ENCODE measurements at places on chromosomes 2 and 18.
A peak's percentile ranks its signal among the peaks of the same experiment; 100 is the strongest.

- peak; percentile 38 for DNase-seq
Observed at GRCh38 chr2:127401757-127402695, 14.3 kb upstream of the MAP3K2 start.

DNA sequence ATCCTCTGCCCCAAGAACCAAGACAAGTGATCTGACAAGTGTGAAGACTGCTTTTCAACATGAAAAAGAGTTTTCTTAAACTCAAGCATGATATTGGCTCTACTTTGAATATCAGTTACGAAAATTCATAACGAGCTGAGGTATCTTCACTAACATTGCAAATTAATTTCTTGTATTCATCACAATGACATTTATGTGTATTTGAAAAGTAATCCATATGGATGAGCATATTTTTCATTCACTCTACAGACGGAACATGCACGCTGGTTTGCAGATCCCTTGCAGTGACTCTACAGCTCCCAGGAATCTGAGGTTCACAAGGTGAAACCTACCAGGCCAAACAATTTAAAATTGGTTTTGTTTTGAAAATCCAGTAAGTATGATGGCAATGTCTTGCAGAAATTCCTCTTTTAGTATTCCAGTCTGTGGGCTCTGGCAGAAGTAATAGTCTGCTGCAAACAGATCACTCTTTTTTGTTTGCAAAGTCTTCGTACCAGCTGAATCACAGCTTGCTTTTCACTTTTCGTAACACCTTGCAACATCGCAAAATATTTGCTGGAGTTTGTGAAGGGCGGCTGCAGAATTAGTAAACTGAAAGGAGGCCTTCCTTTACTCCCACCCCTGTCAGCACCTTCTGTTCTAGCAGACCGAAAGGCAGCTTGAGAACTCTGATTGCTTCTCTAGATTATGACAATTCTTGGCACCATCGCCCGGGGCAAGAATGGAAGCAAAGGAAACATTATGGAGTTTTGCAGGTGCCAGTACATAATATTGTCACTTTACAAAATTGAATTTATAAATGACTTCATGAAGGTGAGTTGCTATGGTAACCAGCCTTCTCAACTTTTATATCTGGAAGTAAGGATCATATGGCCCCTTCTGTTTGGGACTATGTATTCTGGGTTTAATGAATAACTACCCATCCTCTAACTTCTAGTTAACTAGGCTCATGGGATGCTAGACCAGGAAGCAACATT, 168.7 kb downstream of the TMEM247 start:
- no peak for DNase-seq

DNA sequence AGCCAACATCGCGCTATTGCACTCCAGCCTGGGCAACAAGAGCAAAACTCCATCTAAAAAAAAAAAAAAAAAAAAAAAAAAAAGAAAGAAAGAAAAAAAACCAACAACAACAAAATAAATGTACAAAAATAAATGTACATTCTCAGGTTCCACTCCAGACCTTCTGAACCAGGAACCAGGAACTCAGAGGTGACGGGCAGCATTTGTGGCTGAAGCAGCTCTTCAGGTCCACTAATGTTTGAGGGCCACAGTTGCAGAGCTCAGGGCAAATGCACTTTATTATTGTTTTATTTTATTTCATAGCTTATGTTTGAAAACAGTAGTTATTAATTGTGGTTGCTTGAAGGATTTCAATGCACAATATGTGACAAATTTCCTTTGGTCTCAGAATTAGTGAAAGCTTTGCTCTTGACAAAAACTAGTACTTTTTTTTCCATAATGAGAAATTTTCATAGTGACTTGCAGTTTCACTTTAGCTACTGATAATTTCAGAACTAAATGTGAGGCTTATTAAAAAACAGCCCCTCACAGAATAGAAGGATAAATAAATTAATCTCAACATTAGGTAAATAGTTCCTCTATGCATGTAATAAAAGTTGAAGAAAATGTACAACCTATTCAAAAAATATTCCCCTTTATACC, 378.4 kb upstream of the SPHKAP start:
- no peak for DNase-seq

GRCh38 chr18:28469946-28470345, 293.0 kb upstream of the CDH2 start:
- no peak for DNase-seq

- no peak for DNase-seq
Observed at GRCh38 chr2:223563462-223563861, 38.7 kb downstream of the SCG2 start.

GRCh38 chr2:7956126-7956689, 725.6 kb upstream of the ID2 start:
- DNase-seq: no peak

DNA sequence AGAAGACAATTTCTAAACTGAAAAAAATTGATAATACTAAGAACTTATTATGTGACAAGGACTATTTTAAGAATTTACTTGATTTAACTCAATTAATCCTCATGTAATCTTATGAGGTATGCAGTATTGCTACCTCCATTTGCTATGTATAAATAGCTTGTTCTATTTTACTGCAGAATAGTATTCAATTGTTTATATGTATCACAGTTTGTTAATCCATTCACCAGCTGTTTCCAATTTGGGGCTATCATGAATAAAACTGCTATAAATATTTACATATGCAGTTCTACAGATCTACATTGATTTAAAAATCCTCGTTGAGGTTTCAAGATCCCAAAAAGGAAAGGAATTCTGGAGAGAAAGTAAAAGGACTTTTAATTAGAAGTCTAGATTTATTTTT, 54.8 kb upstream of the DOCK10 start:
- no peak for DNase-seq

DNA sequence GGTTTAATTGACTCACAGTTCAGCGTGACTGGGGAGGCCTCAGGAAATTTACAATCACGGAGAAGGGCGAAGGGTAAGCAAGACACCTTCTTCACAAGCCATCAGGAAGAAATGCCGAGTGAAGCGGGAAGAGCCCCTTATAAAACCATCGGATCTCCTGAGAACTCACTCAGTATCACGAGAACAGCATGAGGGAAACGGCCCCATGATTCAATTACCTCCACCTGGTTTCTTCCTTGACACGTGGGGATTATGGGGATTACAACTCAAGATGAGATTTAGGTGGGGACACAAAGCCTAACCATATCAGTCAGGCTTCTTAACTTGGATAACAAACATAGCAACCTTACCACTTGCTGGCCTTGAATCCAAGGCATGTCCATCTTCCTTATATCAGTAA, 289.0 kb upstream of the STON1 start:
- peak; percentile 61 for DNase-seq

DNA sequence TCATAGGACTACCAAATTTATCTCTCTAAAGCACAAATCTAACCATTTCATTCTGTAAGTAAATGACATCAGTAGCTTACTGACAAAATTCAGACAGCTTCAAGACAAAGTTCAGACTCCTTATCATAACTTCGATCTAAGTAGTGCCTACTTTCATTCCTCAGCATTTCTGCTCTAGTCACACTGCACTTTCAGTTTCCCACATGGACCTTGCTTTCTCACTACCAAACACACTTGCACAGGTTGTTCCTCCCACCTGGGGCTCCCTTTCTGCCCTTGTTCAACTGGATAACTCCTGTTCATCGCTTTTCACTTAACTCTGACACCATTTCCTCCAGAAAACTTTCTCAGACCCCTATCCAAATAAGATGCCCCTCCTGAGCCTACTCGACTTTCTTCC, 22.1 kb upstream of the CCDC150 start:
- DNase-seq: no peak

DNA sequence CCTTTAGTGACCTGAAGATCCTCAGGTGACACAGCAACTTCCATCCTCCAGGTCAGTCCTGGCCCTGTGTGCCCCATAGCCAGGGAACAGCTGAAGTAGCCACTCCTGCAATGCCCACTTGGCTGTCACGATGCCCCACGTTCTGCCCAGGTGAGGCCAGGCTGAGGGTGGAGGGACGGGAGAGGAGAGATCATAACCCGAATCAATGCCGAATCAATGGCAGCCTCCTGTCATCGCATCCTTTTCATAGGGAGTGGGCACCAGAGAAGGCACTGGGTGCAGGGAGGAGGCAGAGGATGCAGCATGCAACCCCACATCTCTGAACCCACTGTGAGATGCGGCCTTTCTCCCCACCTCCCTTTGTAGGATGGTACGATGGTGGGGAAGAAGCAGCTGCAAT, 75.3 kb upstream of the EPC2 start:
- DNase-seq: peak; percentile 31

GRCh38 chr18:8515142-8515865, 93.9 kb upstream of the RAB12 start:
- DNase-seq: no peak

GRCh38 chr18:76350134-76351025, 144.7 kb downstream of the ZNF516 start:
- no peak for DNase-seq

- DNase-seq: no peak
Observed at GRCh38 chr2:100004959-100005387, 137.4 kb downstream of the AFF3 start.

DNA sequence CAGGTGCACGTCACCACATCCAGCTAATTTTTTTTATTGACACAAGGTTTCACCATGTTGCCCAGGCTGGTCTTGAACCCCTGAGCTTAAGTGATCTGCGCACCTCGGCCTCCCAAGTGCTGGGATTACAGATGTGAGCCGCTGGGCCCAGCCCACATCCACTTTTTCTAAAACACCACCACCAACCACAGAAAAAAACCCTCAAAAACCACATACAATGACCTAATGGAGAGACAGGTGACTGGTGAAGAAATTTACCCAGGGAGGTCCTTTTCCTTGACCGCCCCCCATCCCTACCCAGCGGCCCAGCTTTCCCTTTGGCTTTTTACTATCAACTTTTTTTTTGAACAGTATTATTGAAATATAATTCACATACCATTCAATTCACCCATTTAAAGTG, 47.9 kb downstream of the CACNB4 start:
- DNase-seq: no peak

DNA sequence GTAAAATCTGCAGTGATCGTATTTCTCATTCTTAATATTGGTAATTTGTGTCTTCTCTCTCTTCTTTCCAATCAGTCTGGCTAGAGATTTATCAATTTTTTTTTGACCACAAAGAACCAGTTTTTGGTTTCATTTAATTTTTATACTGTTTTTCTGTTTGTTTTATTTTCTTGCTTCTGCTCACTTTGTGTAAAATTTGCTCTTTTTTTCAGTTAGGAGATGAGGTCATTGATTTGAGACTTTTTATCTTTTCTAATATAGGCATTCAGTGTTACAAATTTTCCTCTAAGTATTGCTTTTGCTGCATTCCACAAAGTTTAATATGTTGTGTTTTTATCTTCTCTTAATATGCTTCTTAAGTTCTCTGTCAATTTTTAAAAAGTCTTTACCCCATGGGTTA, 160.5 kb downstream of the TPGS2 start:
- no peak for DNase-seq

- DNase-seq: no peak
Observed at GRCh38 chr2:2715036-2715818, 384.2 kb upstream of the MYT1L start.

GRCh38 chr2:10347562-10347948, 44.9 kb downstream of the HPCAL1 start:
- DNase-seq: no peak

- DNase-seq: no peak
Observed at GRCh38 chr18:5518179-5518770, 25.5 kb downstream of the EPB41L3 start.

DNA sequence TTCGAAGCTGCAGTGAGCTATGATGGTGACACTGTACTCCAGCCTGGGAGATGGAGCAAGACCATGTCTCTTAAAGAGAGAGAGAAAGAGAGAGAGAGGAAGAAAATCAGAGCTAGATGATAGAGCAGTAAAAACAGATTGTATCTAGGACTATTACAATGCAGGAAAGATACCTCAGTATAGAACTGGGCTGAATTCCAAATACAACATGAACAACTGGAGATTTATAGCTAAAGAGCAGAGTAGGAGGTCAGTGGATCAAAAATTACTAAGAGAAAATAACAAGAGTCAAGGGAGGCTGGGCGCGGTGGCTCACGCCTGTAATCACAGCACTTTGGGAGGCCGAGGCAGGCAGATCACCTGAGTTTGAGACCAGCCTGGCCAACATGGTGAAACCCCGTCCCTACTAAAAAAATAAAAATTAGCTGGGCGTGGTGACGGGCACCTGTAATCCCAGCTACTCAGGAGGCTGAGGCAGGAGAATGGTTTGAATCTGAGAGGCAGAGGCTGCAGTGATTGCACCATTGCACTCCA, 100.7 kb upstream of the MSH6 start:
- DNase-seq: no peak

DNA sequence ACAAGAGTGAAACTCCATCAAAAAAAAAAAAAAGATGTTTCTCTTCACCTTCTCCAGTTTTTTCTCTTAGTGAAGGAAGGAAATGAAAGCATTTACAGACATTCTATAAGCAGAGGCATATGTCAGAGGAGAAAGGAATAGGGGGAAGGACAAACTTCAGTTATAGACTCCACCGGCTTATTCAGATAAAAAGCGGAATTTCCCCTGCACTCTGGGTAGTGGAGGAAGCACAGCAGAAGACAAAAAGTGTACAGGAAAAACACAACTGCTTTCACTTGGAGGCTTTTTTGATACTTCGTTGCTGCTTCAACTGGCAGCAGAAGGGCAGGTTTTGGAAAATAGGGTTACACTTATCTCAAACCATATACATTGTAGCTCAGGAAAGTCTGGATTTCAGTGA, 3.2 kb upstream of the MGAT4A start:
- no peak for DNase-seq

DNA sequence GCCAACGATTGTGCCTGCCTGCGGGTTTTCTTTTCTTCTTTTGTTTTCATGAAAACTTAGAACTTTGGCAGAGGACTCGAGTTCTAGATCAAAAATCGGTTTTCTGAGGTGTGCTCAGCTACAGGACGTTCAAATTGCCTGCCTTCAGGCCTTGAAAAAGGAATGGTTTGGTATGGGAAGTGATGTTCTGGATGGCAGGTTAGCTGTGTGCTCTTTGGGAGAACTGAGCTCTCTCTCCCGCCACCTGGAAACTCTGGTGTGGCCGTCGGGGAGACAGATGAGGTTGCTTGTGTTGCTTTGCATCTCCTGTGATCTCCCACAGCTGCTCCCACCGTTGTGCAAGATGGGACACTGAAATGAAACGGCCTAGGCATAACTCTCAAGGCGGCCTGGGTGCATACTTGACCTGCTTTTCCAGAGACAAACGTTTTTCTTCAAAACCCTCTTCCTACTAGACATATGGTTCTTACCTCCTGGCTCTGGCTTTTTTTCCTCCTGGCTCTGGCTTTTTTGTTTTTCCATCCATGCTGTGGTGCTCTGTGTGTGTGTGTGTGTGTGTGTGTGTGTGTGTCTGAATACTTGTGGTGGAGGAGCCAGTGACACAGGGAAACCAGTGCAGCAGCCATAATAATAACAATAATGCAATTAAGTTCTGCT, 2.0 kb downstream of the FMNL2 start:
- peak; percentile 78 for DNase-seq

- no peak for DNase-seq
Observed at GRCh38 chr2:207734264-207734635, 22.8 kb downstream of the CCNYL1 start.

DNA sequence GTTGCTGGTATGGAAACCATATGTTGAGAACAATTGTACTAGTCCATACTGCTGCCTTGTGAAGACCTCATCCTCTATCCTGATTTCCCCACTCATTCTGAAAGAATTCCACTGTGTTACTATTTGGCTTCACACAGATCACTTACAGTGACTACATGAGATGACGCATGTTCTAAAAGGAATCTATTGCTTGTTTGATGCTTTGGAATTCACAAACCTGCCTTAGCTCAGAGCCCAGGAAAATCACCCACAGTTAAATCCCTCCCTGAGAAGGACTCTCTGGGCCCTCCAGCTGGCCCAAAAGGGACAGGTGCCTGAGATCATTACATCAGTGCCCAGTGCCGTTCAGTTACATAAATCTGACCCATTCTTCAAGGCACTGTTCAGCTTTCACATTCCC, 45.3 kb downstream of the KLHL29 start:
- peak; percentile 7 for DNase-seq

Measured in endodermal cell (in vitro differentiated cells).